Activated T-helper 2 cell treated with anti-CD3 and anti-CD28 coated beads, Interferon-gamma antibody, Interleukin-2, Interleukin-4, amounts not matched to agents 10 μg/mL and 5 μg/mL and 100 μg/mL, durations not matched to agents 14 hours and 24 hours and 36 hours (primary cell): ENCODE measurements at places on chromosomes 4 and X. TPM values are rescaled to one million over a fixed set of nuclear protein-coding genes. Genes with fewer than 3 reads are reported as not detected.
A peak's percentile ranks its signal among the peaks of the same experiment; 100 is the strongest.

DNA sequence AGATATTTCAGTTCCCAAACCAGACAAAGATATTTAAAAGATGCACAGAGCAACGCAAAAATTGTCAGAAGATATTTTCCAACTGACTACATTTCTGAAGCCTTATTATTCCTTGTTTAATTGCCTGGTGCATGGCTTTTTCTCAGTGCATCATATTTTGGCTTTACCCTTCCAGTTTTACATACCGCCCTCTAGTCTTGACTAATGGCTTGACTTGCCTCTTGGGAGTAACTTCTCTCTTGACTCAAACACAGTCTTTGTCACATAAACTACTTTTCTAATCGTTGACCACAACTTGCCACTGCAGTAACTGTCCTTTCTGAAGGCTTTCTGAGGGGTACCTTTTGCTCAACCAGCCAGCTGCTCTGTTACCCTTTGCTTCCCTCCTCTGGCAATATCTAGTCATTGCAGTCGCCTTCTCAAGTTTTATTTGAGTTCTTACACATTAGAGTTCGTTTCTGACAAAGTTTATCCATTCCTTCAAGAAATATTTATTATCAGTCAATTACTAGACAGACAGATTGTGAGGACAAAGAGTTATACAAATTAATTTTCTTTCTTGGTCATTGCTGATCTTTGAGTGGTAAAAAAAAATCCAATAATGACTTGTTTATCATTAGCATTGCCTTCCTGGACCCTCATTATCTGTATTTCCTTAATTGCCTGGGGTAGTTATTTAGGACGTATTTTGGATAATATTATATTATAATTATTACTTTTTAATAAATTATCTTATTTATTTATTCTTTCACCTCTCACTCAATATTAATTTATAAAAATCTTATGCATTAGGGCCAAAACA is 506.9 kb upstream of the PCDH10 start:
- no peak overlapping the region for H3K27ac ChIP-seq
- H3K4me3 ChIP-seq, result no peak overlapping the region
- no peaks in the 10 kb centered on the region for H3K27me3 ChIP-seq
- no peaks in the 10 kb centered on the region for H3K36me3 ChIP-seq
- no peaks in the 10 kb centered on the region for H3K4me1 ChIP-seq

DNA sequence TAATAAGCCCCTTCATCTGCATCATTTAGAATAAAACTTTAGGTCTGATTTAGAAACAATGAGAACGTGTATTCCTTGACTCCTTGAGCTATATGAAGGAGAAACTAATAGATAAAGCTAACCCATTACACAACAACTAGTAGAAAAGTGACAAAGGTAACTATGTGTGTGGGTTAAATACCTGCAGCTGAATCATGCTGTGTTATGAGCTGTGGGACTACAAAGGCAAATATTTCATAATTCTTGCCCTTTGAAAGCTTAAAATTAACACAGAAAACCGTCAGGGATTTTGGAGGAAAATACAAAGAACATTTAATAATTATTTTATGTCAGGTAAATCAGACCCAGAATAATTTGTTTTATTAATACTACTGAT is 898 bp upstream of the NDP start:
- H3K4me3 ChIP-seq, result no peak overlapping the region
- no peaks in the 10 kb centered on the region for H3K36me3 ChIP-seq

- H3K27ac ChIP-seq, result no peak overlapping the region
- DNase-seq, result no peak
- H3K36me3 ChIP-seq, result no peaks in the 10 kb centered on the region
- H3K4me3 ChIP-seq, result no peak overlapping the region
- H3K27me3 ChIP-seq, result no peaks in the 10 kb centered on the region
These were observed 73.1 kb downstream of the PHEX start for GRCh38 chrX:22105231-22105630.

DNA sequence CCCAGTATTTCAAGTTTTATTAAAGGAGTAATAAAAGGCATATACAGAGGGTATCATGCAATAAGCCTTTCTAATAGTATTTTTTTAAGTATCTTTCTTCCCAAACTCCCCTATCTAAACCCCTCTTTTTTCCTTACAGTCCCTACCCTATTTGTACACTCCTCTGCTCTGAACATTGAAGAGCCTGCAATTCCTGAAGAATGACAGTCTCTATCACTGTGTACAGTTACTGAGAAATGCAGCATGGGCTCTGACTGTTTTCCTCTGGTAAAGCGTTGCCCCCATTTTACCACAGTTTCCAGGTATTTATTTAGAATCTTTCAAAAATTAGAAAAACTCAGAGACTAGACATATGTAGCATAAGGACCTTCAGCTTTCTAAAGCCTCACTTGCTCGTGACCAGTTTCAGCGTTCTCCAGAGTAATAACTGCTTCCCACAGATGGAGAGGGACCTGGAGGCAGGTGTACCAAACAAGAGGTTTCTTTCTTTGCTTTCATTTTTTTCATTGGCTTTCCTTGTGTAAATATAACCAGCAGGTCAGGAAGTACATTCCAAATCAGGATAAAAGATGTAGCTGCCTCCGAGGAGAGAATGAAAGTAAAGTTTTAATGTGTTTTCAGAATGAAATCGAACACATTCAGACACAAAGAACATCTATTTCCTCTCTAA is 230.8 kb downstream of the CFAP299 start:
- H3K27ac ChIP-seq, result no peak overlapping the region
- no peaks in the 10 kb centered on the region for H3K4me1 ChIP-seq
- peaks cover 4% of the 10 kb centered on the region for H3K27me3 ChIP-seq
- no peak for DNase-seq

- DNase-seq, result no peak
- no peaks in the 10 kb centered on the region for H3K36me3 ChIP-seq
- no peaks in the 10 kb centered on the region for H3K4me1 ChIP-seq
- H3K4me3 ChIP-seq, result no peak overlapping the region
- H3K27me3 ChIP-seq, result no peaks in the 10 kb centered on the region
These were observed 236.8 kb upstream of the VCX start for GRCh38 chrX:7606039-7606652.

- no peak overlapping the region for H3K27ac ChIP-seq
- H3K4me3 ChIP-seq, result no peak overlapping the region
- no peak for DNase-seq
- no peaks in the 10 kb centered on the region for H3K36me3 ChIP-seq
- H3K27me3 ChIP-seq, result peaks cover 2% of the 10 kb centered on the region
- H3K4me1 ChIP-seq, result peaks cover 19% of the 10 kb centered on the region
These were observed 15.3 kb downstream of the USP46 start for GRCh38 chr4:52643785-52644244.

DNA sequence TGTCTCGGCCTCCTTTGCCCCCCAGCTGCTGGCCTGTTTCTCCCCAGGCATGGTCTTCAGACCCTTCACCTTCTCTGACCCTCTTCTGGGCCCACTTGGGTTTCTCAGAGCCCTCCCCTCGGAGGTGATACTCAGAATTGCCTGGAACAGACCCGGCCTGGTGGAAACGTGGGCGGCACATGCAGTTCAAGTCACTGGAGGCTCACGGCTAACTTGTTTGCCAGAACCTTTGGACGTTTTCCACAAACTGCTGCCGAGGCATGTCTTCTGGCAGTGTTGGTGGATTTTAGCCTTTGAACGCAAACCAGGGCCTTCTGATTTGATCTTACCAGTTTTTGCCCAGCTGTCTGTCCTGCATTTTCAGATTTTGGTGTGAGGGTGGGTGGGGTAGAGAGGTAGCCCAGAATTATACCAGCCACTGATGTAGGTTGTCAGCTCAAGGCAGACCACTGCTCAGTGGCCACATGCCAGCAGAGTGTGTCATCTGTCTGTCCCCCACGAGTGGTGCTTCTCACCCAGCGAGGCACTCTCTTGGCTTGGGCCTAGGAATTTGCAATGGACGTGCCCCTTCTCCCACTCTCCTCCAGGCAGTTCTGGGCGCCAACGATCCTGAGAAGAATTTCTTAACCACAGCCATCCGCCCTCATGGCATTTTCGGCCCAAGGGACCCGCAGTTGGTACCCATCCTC is 32.5 kb upstream of the ZNF185 start:
- no peak overlapping the region for H3K4me3 ChIP-seq
- H3K4me1 ChIP-seq, result no peaks in the 10 kb centered on the region
- no peak overlapping the region for H3K27ac ChIP-seq

GRCh38 chr4:18242919-18243693 is 221.6 kb upstream of the LCORL start:
- no peaks in the 10 kb centered on the region for H3K4me1 ChIP-seq
- no peak for DNase-seq
- no peak overlapping the region for H3K4me3 ChIP-seq
- no peak overlapping the region for H3K27ac ChIP-seq
- no peaks in the 10 kb centered on the region for H3K36me3 ChIP-seq
- no peaks in the 10 kb centered on the region for H3K27me3 ChIP-seq

- no peaks in the 10 kb centered on the region for H3K36me3 ChIP-seq
- DNase-seq, result no peak
These were observed 366.7 kb upstream of the FAT1 start for GRCh38 chr4:187090401-187090800.

DNA sequence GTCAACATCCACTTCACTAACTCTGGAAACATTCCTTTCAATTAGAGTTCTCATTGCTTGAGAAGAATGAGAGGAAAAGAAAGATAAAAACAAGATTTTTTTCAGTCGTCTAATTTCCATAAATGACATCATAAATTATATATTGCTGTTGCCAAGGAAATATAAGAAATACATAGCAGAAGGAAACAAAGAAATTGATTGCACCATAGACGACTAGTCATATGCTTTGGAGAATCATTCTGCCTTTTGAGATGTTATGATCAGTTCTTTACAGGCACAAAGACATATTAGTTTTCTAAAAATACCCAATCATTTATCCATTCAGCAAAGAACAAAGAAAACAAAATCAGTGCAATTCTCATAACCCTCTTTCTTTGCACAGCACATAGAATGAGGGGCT is 672 bp upstream of the C1QTNF7 start:
- no peaks in the 10 kb centered on the region for H3K36me3 ChIP-seq
- H3K4me3 ChIP-seq, result no peak overlapping the region
- no peak for DNase-seq

DNA sequence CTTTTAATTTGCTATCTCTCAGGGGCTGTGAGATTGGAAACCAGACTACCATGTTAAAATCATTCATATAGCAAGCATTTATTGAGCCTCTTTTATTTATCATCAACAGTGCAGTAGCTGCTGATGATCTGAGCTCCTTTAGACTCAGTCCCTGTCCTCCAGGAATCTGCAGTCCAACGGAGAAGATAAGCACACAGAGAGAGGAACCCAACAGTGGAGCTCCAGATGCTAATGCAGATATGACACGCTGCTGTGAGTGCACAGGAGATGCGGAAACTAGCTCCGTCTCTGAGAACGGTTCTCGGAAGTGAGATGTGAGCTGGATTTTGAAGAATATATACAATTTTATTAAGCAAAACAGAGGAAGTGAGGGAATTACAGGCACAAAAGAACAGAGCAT is 35.4 kb downstream of the DCHS2 start:
- H3K36me3 ChIP-seq, result no peaks in the 10 kb centered on the region
- H3K27me3 ChIP-seq, result peaks cover 6% of the 10 kb centered on the region
- no peak overlapping the region for H3K27ac ChIP-seq
- DNase-seq, result no peak
- H3K4me1 ChIP-seq, result no peaks in the 10 kb centered on the region

DNA sequence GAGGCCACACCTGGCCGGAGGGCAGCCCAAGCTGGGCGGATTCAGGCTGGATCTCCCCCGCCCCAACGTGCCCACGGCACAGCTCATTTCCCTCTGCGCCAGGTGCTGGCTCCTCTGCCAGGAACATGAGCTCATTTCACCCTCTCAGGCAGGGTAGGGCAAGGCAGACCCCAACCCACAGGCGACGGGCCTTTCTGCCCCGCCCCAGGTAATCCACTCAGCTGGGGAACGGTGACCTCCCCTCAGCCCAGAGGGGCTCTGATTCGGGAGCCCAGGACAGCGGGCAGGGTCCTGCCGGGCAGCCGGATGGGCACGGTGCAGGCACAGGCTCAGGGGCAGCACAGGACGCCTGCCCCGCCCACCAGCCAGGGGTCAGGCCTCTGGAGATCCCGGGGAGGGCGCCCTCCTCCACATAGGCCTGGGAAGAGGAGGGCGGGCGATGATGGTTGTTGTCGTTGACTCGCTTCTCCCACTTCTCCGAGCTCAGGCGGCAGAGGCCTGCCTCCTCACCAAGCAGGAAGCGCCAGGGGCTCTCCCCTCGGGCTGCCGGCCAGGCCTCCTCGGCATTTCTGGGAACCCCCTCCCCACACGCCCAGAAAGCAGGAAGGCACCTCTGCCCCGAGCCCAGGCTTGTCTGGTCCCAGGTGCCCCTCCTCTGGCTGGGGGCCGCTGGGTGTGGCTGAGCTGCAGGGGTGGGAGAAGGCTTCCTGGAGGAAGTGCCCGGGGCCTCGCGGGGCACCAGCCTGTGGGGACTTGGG is 31.1 kb downstream of the TACC3 start:
- H3K27ac ChIP-seq, result peak overlapping the region; percentile 55
- peak; percentile 18 for DNase-seq
- no peaks in the 10 kb centered on the region for H3K4me1 ChIP-seq
- H3K4me3 ChIP-seq, result no peak overlapping the region
- H3K27me3 ChIP-seq, result no peaks in the 10 kb centered on the region

DNA sequence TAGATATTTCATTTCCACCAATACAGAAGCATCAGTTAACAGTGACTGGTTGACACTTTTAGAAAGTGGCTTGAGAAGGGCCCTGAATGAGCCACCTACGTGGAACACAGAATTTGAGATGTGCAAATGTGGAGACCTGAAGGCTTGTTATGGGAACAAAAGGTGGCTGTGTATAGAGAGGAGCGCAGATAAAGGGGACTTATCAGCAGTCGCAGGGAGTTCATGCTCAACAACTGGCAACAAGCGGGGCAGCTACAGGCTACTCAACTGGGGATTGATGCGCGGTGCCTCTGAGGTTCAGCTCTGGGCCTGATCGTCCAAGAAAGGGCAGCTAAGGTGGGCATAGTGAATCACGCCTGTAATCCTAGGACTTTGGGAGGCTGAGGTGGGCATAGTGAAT is 3.4 kb upstream of the FAM3A start:
- peaks cover 6% of the 10 kb centered on the region for H3K4me1 ChIP-seq
- no peak overlapping the region for H3K4me3 ChIP-seq
- H3K36me3 ChIP-seq, result no peaks in the 10 kb centered on the region
- no peak for DNase-seq

GRCh38 chrX:153312842-153313241 is 8.7 kb downstream of the PNMA6F start:
- no peak overlapping the region for H3K4me3 ChIP-seq
- H3K4me1 ChIP-seq, result no peaks in the 10 kb centered on the region
- DNase-seq, result no peak

DNA sequence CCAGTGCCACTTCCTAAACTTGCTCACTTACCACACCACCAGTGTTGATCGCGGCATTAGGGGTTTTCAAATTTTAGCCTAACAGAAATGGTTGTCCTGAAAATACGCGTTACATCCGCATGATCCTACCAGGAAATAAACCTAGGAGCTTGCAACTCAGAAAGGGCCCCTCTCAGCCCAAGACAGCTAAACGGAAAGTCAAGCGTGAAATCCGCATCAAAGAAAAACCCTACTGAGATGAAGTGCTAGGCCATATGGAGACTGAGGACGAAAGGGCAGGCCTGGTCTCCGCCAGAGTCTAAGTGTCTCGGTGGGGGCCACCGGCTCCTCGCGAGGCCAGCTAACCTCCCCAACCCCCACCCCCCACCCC is 626 bp downstream of the YTHDC1 start:
- H3K27me3 ChIP-seq, result no peaks in the 10 kb centered on the region
- H3K4me3 ChIP-seq, result peak overlapping the region; percentile 97
- H3K27ac ChIP-seq, result peak overlapping the region; percentile 97
- no peak for DNase-seq

The GABRB1 gene
- total RNA-seq, result not detected in 2 replicates

The MUC7 gene
- not detected in 2 replicates for total RNA-seq

The UBE2D3 gene
- total RNA-seq, result 429 and 432 TPM in 2 replicates

The MAMLD1 gene
- 12.9 and 18.4 TPM in 2 replicates for total RNA-seq

The LUZP4 gene
- not detected in 2 replicates for total RNA-seq

The FNIP2 gene
- total RNA-seq, result 10.5 and 11.9 TPM in 2 replicates

The CLCN4 gene
- total RNA-seq, result 0.14 and 0.16 TPM in 2 replicates

The RNF175 gene
- total RNA-seq, result not detected in 2 replicates

The RAPGEF2 gene
- 17.0 TPM in 2 replicates for total RNA-seq

The STOX2 gene
- total RNA-seq, result not detected in 2 replicates
